Cerebellar cortex (tissue), 1 donor: ENCODE measurements at places on chromosomes 7 and 10.

- no peak for DNase-seq
These were observed 245.5 kb downstream of the REEP3 start for GRCh38 chr10:63766745-63767137.

DNA sequence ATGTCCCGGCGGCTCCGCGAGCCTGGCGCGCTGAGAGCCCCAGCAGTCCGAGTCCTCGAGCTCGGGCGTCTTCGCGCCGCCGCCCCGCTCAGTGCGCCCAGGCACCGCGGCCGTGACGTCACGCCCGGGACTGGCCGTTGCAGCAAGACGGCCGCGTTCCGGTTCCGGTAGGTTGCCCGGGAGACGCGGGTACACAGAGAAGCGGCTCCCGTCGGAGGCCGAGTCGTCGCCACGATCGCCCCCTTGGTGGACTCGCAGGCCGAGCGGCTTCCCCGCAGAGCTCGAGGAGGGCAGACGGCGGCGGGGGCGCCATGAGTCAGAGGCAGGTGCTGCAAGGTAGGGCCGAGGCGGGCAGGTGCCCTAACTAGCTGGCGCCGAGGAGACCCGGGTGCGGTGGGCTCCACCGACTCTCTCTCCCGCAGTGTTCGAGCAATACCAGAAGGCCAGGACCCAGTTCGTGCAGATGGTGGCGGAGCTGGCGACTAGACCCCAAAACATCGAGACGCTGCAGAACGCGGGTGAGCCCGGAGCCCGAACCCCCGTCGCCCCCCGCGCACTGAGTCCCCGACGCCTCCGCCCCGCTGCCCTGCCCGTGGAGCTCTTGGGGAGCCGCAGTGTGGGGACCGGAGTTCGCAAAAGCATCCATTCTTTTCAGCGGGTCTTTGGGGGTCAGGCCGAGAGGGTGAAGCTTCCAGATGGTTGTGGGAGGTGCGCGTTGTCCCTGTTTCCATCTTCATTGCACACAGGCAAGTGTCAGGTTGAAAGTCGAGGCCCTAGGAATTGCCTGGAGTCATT, at the start of gene SPAG6:
SPAG6 (plus strand) TSS at position 196 of the 795 bp plus-strand sequence; CDS start at position 312, 116 bp downstream.
- no peak for DNase-seq

- no peak for DNase-seq
These were observed 4.4 kb upstream of the BET1 start for GRCh38 chr7:94008537-94008936.

DNA sequence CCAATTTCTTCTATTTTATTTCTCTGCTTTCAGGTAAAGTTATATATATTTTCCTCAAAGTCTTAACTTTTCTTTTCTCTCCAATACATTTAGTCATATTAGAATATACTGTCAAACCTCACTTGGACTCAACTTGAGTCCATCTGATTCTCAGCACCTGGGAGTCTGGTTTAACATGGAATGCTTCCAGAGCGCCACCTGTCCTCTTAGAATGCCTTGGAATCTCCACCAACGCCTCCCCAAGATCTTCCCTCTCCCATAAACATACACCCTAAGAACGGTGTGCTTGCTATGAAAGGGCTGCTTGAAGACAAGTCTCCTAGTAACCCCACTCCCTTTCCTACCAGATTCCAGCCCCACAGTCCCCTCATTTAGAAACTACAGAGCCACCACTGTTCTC, 229.1 kb upstream of the MKLN1 start:
- peak; percentile 59 for DNase-seq

- DNase-seq, result no peak
These were observed 322.0 kb downstream of the KCNMA1 start for GRCh38 chr10:77315496-77316129.
